CD4-positive, alpha-beta T cell treated with Interferon alpha-2 for 1 hour (primary cell): ENCODE measurements at places on chromosomes 1 and 21.

GRCh38 chr1:82086739-82087138, 286.0 kb downstream of the ADGRL2 start:
- DNase-seq, result no peak

DNA sequence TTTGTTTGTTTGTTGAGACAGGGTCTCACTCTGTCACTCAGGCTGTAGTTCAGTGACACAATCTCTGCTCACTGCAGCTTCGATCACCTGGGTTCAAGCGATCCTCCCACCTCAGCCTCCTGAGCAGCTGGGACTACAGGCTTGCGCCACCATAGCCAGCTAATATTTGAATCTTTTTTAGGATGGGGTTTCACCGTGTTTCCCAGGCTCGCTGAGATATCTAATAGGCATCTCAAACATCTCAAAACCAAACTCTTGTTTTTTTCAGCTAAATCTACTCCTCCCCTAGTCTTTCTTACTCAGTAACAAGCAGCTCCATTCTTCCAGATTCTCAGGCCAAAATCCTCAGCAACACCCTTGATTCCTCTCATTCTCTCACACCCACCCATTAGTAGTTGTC, 22.0 kb upstream of the SRRM1 start:
- DNase-seq, result no peak

GRCh38 chr1:206821493-206821892, 43.9 kb upstream of the IL20 start:
- DNase-seq, result no peak

DNA sequence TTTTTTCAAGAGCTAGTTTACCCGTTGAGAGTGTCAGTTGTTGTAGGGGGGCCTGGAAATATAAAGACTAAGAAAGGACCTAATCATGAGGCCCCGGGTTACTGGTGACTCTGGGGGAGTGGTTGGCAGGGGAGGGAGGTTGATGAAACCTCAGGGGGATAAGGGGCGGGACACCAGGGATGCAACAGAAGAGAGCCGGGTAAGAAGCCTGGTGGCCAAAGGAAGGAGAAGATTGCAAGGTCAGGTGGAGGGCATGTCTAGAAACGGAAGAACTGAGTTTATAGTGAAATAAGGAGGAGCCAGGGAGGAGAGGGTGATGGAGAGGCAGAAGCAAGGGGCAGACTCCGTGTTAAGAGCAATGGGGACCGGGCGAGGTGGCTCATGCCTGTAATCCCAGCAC, 12.5 kb upstream of the SPOCD1 start:
- no peak for DNase-seq

DNA sequence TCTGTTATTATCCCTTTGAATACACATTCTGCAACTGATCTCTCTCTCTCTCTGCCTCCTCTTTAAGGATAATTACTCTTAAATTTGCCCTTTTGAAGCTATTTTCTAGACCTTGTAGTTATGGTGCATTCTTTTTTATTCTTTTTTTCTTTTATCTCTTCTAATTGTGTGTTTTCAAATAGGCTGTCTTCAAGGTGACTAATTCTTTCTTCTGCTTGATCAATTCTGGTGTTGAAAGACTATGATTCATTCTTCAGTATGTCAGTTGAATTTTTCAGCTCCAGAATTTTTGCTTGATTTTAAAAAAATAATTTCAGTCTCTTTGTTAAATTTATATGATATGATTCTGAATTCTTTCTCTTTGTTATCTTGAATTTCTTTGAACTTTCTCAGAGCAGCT, 95.6 kb upstream of the GPR52 start:
- DNase-seq, result no peak

DNA sequence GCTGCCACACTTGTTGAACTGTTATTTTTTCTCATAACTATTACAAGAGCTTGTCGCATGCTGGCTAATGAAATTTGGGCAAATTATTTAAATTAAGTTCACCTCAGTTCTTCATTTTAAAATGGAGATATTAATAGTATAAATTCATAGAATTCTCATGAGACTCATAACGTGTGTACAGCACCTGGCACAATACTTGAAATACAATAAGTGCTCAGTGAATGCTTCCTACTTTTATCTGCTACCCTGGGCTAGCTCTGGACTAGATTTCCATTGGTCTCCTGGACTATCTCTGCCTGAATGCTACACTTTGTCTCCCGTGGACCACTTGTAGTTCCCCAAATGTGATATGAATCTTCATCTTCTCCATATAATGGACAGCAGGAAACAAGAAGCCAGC, 919 bp downstream of the SLAMF6 start:
- no peak for DNase-seq

- DNase-seq, result peak; percentile 29
These were observed 138.2 kb downstream of the COL24A1 start for GRCh38 chr1:86018283-86018923.

DNA sequence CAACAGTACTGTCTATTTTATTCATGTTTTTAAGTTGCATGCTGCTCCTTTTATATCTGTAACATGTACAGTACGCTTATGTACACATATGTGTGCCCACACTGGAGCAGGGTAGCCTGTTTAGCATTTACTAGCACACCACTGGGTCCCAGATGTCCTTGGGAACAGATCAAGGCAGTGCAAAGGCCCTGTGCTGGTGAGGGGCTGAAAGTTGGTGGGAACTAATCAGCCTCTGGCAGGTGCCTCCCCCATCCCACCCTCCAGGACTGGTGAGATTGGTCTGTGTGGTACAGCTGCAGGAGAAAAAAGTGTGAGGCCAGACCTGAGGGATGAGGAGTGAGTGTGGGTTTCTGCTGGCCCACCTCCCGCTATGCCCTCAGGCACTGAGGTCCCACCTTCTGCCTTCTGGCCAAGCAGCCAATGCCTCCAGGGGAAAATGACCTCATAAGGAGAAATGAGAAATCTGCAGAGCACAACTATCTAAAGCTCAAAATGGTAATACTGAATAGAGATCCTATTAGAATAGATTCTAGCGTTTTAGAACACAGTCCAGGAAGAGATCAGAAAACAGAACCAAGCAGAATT, 58.9 kb downstream of the POFUT2 start:
- no peak for DNase-seq
